Effector memory CD4-positive, alpha-beta T cell (primary cell): ENCODE measurements at places on chromosomes 16 and 17.

DNA sequence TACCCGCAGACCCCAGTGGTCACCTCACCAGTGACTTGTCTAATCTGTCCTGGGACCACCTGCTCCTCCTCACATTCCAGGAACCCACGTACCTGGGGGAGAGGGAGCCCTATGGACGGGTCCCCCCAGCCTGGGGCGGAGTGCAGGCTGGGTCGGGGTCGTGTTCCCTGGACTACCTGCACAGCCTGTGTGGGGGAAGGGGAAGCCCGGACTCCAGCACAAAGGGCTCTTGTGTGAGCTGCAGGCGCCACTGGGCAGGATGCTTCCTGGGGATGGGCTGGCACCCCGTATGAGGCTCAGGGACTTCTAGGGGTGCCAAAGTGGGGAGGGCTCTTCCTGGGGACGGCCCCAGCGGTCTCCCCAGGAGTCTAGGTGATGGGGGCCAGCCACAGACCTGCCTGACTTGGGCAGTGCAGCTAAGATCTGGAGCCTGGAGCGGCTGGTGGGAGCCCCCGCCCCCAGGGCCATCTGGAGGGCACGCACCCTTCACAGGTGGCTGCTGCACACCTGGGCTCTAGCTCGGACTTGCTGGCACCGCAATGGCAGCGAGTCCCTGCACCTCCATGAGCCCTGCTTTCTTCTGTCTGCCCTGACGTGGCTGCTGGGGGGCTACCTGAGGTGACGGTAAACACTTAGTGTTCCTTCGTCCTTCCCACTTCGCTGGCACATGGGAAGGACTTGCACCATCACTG lies 7.5 kb downstream of the VASN start:
- DNase-seq: no peak

GRCh38 chr16:11057711-11058345 lies 113.5 kb downstream of the CLEC16A start:
- no peak for DNase-seq

DNA sequence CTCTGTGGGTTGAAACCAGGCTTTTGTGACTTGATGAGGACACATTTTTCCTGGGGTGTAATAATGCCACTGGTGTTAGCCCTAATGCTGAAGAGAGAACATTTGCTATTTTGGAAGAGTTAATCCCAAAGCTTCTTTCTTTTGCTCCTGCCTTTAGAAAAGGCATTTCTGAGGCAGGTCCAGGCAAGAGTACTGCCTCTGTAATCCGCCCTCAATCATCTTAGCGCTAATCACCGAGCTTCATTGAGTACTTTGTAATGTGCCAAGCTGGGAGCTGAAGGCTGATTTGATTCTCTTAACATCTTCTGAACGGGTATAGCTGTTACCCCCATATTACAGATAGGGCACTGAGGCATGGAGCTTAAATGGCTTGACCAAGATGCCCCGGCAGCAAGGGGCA lies 60.3 kb downstream of the AKAP1 start:
- no peak for DNase-seq

DNA sequence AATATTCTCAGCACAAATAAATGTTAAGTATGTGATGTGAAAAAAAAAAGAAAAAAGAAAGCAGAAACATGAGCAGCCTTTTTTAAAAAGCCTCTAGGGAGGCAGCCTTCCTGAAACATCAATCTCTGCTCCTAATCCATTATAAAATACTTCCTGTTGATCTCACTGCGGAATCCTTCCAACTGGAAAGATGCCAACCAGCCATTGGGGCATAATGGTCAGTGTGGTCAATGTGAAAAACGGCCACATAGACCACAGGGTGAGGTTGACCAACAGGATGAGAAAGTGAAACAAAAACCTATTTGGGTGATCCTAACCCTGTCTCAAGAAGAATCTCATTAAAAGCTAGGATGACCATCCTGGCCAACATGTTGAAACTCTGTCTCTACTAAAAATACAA lies 26.1 kb upstream of the ABCA8 start:
- no peak for DNase-seq

GRCh38 chr17:81735264-81736102 lies 23.4 kb downstream of the SLC25A10 start:
- no peak for DNase-seq

GRCh38 chr16:23410176-23410575 lies 42.8 kb downstream of the COG7 start:
- DNase-seq: no peak

GRCh38 chr17:82935966-82936767 lies 96.3 kb upstream of the ZNF750 start:
- DNase-seq: no peak

DNA sequence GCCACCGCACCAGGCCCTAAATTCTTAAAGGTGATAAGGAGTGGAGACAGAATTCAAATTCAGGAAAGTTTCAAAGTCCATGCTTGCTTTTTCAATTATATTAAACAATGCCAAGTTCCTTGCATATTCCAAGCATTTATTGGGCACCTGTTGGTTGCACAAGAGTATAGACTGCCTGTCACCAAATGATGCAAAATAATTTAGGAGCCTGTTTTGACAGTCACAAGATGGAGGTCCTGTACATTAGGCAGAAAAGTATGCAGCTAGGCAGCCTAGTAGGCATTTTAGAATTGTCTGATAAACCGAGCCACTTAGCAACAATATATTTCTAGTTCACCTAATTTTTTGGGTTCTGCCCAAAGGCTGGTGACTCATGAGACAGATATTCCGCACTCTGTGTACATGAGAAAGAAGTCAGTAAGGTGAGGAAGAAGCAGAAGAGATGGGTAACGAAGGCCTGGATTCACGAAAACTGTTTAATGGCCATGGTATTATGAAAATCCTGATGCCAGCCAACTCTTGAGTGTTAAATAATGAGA lies 7.3 kb downstream of the ACACA start:
- no peak for DNase-seq

- DNase-seq: no peak
Observed at GRCh38 chr17:55702150-55702549, 20.5 kb downstream of the TMEM100 start.

GRCh38 chr16:30758988-30759491 lies 2.8 kb downstream of the CFAP119 start:
- no peak for DNase-seq

GRCh38 chr17:9018726-9019125 lies 2.6 kb upstream of the NTN1 start:
- DNase-seq: no peak

- peak; percentile 39 for DNase-seq
Observed at GRCh38 chr17:49223517-49224197, 6.9 kb downstream of the PHOSPHO1 start.

DNA sequence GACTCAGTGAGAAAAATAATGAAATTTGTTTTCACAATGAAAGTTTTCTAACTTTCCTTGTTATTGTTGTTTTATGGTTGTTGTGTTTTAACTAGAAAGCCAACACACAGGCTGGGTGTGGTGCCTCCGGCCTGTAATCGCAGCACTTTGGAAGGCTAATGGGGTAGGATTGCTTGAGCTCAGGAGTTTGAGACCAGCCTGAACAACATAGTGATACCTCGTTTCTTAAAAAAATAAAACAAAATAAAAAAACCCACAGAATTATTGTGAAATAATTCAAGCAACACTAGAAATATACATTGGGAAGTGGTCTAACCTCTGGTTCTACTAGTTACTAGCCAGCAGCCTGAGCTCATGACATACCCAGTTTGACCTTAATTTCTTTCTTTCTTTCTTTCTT lies 630 bp downstream of the MILR1 start:
- no peak for DNase-seq

- no peak for DNase-seq
Observed at GRCh38 chr16:65413861-65414260, 292.0 kb upstream of the CDH11 start.

DNA sequence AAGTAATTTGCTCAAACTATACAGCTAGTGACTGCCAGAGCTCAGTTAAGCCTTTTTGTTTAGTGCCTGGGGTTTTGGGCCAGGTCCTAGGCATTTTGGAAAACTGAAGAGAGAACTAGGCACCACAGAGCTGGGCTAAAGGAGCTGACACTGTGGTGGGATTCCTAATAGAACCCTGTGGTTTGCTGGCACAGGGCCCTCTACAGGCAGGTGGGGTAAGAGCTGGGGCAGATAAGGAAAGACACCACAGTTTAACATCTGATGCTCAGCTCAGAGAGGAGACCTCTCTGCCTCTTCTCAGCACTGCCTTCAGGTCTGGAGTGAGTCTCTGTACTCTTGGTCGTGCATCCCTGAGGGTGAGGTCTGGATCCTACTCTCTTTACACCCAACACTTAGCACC lies 121.2 kb downstream of the SNX11 start:
- DNase-seq: no peak

GRCh38 chr17:48970865-48971687 lies 2.7 kb upstream of the GIP start:
- no peak for DNase-seq

DNA sequence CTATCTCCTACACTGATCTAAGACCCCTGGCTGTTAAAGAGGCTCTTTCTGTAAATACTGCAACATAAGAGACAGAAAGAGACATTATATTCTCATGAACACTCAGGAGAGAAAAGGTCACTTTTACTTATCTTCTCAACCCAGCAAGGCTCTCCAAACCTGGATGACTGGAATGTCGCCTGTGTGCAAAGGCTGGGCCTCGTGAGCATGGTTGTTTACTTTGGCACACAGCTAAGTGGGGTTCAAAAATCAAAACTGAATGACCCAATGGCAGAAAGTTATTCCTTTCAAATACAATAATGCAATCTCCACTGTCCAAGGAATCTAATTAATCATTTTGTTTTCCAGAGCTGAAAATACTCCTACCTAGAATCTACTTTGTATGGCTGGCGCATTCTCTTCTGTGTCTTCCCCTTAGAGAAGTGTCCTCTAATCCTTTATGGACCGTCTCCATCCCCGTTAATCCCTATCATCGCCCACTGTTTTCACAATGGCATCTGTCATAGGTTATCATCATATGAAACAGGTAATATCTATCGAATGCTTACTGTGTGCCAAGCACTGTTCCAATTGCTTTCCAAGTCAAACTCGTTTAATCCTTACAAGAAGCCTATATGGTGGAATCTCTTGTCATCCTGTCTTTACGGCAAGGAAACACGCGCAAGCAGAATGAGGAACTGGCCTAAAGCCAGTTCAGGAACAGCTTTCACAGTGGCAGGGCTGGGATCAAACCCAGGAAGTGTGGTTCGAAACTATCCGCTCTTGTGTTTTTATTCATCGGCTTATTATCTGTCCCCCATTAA lies 1.3 kb downstream of the SLX4 start:
- no peak for DNase-seq

- no peak for DNase-seq
Observed at GRCh38 chr17:57444682-57445450, 188.5 kb downstream of the MSI2 start.

- no peak for DNase-seq
Observed at GRCh38 chr16:72187551-72187950, 15.6 kb upstream of the PMFBP1 start.

- DNase-seq: peak; percentile 30
Observed at GRCh38 chr17:75124041-75124818, 7.3 kb downstream of the NT5C start.

- no peak for DNase-seq
Observed at GRCh38 chr17:3828151-3828851, 17.7 kb downstream of the NCBP3 start.

DNA sequence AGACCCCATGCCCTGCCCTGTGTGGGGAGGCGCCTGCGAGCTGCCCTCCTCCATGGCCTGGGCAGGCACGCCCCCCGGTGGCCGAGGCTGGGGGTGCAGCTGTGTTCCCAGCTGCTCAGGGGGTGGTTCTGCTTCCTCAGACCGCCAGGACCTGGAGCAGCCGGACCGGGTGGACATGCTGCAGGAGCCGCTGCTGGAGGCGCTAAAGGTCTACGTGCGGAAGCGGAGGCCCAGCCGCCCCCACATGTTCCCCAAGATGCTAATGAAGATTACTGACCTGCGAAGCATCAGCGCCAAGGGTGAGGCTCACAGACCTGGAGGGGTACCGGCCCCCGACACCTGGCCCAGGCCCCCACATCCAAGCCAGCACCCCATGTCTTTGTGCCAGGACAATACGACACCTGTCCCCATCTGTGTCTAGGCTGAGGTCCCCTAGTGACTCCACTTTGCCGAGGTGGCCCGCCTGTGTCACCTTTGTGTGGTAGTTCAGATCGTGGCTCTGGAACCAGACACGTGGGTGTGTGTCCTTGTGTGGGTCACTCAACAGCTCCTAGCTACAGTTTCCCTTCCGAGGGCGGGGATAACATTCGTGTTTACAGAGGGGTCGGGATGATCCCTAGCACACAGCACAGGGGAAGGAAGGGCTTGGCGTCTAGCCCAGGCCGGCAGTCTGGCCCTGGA lies 9.3 kb downstream of the GJD3 start:
- peak; percentile 56 for DNase-seq

DNA sequence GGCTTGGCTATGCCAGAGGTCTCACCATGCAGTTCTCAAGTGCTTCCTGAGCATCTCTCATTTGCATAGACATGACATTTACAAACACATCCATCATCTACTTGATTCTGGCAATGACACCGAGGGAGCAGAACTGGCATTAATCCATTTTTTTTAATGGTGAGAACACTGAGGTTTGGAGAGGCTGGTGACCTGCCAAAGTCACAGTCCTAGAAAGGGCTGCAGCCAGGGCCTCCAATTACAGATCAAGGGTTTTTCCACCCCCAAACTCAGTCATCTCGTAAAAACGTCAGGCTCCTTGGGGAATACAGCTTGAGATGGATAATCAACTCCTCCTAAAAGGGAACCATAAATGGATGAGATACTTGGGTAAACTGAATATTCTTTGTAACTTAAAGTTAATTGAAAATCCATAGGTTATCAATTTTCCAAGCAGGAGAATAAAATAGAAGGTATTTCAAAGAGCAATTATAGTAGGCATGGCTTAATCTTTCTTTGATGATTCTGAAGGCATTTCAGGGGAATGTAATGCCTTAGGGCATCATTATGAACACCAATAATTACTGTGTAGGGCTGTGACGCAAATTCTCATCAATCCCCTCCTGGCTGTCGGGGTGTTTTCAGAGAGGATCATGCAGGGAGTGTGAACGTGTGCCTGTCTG lies 9.4 kb upstream of the MEOX1 start:
- no peak for DNase-seq

GRCh38 chr16:68993456-68993855 lies 112.0 kb upstream of the HAS3 start:
- no peak for DNase-seq

- no peak for DNase-seq
Observed at GRCh38 chr17:49388692-49389513, 25.8 kb downstream of the PHB1 start.

- DNase-seq: no peak
Observed at GRCh38 chr17:66727634-66728570, 107.0 kb upstream of the CACNG5 start.

- no peak for DNase-seq
Observed at GRCh38 chr17:78971756-78972506, 7.8 kb downstream of the LGALS3BP start.

GRCh38 chr17:69512946-69513345 lies 98.4 kb downstream of the MAP2K6 start:
- DNase-seq: no peak

DNA sequence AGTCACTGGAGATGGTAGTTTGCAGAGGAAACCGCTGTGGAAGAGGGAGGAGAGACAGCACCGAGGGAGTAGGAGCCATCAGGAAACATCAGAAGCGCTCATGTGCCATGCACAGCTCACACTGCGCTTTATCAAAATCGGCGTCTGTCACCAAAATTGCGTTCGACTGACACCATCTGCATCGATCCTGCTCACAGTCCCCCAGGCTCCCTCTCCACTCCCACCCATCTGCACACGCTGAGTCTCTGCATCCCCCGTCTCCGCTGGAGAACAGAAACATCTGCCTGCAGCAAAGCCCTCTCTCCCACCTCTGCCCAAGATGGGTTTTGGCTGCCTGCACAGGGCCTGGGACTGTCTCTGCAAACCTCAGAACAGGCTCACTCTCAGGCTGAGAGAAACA lies 187.5 kb upstream of the RPL38 start:
- no peak for DNase-seq
